ENCODE measurements at places on chromosomes 12 and 14.

GRCh38 chr14:104938960-104939359 lies 14.3 kb downstream of the PLD4 start:
- DNase-seq, result no peak

DNA sequence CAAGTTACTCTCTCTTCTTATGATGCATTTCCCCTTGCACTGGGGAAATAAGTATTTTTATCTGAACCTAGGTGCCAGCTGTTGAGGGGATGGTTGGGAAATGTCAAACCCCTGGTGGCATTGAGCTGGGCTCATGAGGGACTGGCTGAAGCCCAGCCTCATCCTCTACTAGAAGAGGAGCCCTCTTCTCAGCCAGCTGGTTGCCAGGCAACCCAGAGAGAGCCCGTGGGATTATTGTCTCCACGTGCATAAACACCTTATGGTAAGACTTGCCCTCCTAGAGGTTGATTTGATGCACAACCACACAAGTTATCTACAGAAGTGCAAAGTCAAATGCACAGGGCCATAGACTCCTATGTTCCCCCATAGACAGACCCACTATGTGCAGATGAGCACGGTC lies 89.8 kb downstream of the WSCD2 start:
- no peak for DNase-seq

DNA sequence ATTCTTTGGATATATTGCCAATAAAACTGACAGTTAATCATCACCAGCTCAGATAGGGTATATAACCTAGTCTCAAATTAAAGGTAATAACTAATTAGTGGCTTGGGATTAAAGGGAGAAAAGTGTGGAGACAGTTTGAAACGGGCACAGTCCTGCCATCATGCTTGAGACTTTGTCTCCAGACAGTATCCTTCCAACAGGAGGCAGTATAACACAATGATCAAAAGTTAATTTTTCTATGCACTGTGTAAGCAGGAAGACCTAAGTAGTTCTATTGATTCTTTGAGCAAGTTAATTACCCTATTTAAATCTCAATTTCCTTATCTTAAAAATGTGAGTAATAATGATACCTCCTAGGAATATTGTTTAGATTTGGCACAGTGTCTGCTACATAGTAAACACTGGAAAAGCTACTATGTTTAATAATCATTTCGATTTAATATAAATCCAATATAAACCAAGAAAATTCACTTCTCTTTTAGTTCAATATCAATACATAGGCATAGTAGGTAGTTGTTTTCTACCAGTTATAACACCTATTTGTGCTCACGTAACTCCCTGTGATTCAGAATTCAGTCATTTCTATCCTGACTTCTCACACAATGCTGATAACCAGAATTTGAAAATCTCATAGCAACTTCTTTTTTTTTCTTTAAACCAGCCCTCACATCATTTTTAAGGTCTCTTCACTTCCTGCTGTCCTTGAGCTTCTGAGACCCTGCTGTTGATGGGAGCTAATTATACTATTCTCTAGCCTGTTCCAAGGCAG lies 53.7 kb downstream of the GALNT4 start:
- no peak for DNase-seq

- DNase-seq, result no peak
These were observed 326.1 kb downstream of the CACNA1C start for GRCh38 chr12:2378835-2379330.

GRCh38 chr12:88142610-88142991 lies 494 bp downstream of the TMTC3 start:
- DNase-seq, result peak; percentile 6

- no peak for DNase-seq
These were observed 38.3 kb upstream of the PNMA1 start for GRCh38 chr14:73752297-73752992.

- DNase-seq, result no peak
These were observed 1.4 kb upstream of the RNF10 start for GRCh38 chr12:120532701-120533238.

GRCh38 chr12:70154087-70154638 lies 89.1 kb upstream of the CNOT2 start:
- DNase-seq, result no peak

DNA sequence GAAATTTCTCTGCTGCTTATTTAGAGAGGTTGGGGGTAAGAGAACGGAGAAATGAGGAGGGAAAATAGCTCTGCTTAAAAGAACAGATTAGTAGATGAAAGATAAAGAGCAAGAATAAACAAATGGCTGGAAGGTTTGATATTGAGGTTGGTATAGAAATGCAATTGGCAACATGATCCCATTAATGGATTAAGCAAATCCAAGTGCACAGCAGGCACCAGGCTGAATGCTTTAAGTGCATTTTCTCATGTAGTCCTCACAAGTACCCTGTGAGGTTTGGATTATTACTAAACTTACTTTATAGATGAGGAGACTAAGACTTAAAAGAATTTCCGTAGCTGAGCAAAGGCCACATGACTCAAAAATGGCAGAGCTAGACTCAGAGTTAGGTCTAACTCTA lies 76.9 kb upstream of the ATF1 start:
- DNase-seq, result no peak

- no peak for DNase-seq
These were observed 36.3 kb downstream of the HMGA2 start for GRCh38 chr12:65860600-65860999.

- no peak for DNase-seq
These were observed 19.6 kb downstream of the CHGA start for GRCh38 chr14:92942576-92942975.

DNA sequence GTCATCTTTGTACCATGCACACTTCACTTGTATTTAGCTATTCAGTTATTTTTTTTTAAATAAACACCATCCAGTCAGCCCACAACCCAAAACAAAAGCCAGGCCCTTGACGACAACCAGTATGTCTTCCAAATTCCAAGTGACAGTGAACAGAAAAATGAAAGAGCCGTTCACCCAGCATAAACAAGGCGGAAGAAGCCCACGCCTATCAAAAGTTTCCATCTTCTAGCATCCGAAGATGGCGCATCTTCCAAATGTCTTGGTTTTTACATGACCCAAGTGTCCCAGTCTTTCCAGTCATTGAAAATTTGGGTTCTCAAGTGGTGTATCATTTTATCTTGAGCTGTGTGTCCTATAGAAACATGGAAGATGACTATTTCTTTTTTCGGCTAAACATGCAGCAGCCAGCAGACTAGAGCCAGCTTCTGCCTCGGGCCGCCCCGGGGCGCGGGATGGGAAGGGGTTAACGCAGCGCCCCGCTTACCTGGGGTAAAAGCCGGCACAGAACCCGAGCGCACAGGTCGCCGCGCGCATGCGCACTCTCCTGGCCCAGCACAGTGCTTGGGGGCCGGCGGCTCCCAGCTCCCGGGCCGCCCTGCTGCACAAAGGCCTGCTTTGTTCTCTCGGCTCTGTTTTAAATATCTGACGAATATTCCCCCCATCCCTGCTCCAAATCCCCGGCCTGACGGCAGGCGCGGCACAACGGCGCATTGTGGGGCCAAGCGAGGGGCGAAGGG lies 164.8 kb downstream of the ZFP36L1 start:
- peak; percentile 55 for DNase-seq

GRCh38 chr12:89327486-89328094 lies 24.7 kb downstream of the DUSP6 start:
- no peak for DNase-seq

GRCh38 chr14:19823765-19824164 lies 20.2 kb downstream of the OR4N2 start:
- no peak for DNase-seq

DNA sequence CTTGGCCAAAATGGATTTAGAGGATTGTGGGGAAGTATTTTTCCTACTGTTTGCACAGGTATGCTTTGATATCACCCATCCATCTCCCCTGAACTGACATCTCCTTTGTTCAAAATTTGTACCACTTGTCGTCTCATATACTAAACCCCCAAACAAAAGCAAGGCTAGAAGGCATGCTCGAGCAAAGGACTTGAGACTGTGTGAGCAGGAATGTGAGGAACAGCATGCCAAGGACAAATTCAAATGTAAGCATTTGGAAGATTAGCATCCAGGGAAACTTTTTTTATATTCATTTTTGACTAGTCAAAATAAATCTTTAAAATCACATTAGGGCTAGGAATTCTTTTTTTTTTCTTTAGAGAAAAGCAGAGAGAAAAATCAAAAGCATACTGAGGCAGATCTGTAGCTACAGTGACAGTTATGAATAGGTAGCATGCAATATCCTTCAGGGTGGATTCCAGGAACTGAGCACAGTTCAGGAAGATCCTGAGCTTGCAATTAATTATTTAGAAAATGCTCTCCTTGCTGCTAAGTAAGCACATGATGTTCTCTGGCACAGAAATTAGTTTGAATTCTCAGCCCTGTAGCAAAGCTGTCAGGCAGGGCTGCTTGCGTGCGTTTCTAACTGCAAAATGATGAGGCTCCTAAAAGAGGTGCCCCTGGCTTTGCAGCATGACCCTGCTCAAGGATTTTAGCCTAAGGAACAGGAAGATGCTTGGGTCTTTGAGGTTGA lies 327.7 kb downstream of the LRIG3 start:
- DNase-seq, result no peak

DNA sequence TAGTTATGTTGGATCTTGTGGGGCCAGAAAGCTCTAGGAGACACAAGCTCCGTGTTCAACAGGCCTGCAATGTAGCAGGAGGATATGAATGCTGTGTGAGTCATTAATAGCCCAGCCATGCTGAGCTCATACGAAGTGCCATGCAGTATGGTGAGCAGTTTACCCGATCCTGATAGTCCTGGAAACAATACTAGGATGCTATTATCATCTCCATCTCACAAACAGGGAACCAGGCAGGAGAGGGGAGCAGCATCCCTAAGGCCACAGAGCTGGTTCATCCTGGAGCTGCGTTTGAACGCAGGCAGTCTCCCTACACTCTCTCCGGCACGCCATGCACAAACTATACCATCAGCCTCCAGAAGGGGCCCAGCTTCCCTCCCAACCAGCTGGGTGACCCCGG lies 20.5 kb downstream of the TTC7B start:
- DNase-seq, result no peak

DNA sequence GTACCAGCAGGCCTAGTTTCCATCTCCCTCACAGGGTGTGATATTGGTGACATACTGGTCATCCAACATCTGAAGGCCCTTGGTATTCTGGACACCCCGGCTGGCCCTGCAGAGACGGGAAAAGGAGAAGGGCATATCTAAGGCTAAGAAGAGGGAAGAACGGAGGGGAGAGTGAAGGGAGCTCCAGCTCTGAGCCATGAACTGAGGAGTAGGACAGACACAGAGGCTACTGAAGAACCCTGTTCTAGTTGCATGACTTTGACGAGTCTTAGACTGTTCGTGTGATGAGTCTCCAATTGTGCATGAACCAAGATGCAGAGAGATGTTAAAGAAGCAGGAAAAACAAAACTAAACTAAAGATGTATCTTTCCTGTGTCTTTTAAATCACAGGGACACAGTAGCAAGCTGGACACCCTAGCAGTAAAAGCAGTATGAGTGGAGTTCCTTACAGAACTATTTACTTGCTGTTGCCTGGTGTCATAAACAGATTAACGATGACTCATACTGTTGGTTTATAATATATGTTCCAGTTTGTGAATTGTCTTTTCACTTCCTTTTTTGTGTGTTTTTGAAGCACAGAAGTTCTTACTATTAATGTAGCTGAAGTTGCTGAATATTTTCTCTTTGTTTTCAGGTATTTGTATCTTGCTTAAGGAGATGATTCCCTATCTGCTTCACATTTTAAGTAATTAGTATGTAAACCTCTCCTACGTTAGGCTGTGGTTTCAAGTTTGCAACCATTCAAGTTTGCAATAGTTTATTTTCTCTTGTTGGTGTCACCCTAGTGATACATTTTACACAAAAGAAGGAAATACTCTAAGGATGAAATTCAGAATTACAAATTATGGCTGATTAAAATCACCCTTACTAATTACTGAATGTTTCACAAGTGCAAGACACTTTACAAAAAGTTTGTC lies 15.7 kb downstream of the FAR2 start:
- no peak for DNase-seq

DNA sequence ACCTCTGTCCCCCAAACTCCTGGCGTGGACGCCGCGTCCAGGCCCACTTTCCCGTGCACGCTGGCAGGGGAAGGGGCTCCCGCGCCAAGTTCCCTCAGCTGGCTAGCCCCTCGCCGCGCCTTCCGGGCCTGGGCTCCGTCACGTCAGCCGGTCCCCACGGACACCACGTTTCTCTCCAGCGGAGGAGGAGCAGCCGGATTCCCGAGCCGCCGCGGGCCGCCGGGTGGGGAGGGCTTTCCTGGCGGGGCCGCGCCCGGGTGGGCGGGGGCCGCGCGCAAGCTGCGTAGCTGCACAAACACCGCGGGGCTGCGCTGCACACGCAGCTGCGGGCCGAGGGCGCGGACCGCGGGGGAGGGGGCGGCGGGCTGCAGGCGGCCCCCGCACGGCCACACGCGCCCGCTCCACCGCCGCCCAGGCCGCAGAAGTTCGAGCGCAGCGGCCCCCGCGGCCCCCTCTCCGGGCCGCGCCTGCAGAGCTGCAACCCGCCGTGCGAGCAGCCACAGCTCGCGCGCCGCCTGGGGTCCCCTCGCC lies 45.1 kb upstream of the PNMA1 start:
- DNase-seq, result no peak

GRCh38 chr12:78866518-78866917 lies 1.9 kb downstream of the SYT1 start:
- DNase-seq, result no peak

- peak; percentile 31 for DNase-seq
These were observed 108.3 kb downstream of the CRADD start for GRCh38 chr12:93785249-93786010.

DNA sequence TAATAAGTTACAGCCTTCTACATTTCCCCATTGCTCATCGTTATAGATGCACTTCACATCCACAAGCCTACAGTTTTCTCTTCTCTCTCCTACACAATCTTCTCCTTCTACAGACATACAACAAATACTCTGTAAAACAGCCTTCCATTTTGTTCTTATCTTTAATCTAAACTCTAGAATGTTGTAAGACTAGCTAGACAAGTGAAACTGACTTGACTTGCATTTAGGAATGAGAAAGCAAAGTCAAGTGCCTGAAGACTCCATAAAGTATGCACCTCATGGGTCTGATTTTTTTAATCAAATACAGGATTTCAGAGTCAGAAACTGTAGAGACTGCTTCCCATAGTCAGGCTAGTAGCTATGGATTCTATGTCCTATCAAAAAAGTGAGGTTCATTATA lies 190.3 kb downstream of the KLHL28 start:
- DNase-seq, result no peak

- no peak for DNase-seq
These were observed 37.4 kb downstream of the PHLDA1 start for GRCh38 chr12:75994069-75994740.
